ENCODE measurements at places on chromosomes 16 and 17.
A peak's percentile ranks its signal among the peaks of the same experiment; 100 is the strongest.

DNA sequence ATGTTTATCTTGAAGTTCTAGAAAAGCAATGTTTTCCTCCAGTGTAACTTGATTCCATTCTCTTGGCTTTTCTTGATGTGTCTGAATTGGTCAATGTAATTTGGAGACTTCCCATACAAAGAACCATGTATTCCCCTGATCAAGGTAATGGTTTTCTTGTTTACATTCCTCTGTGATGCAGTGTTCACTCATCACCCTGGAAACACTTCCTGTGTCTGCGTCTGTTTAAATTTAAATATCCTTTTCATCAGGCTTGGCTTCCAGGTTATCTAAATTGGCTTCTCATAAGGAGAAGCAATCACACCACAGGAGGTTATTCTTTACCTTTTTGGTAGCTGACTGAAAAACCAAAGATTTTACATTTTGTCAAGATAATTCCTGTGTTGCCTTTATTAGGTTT is 237.3 kb upstream of the WSCD1 start:
- no peak for DNase-seq

- DNase-seq = no peak
Measured at GRCh38 chr16:46899443-46900143, 15.4 kb downstream of the GPT2 start.

- no peak for DNase-seq
Measured at GRCh38 chr16:56608876-56609462, 585 bp downstream of the MT2A start.

DNA sequence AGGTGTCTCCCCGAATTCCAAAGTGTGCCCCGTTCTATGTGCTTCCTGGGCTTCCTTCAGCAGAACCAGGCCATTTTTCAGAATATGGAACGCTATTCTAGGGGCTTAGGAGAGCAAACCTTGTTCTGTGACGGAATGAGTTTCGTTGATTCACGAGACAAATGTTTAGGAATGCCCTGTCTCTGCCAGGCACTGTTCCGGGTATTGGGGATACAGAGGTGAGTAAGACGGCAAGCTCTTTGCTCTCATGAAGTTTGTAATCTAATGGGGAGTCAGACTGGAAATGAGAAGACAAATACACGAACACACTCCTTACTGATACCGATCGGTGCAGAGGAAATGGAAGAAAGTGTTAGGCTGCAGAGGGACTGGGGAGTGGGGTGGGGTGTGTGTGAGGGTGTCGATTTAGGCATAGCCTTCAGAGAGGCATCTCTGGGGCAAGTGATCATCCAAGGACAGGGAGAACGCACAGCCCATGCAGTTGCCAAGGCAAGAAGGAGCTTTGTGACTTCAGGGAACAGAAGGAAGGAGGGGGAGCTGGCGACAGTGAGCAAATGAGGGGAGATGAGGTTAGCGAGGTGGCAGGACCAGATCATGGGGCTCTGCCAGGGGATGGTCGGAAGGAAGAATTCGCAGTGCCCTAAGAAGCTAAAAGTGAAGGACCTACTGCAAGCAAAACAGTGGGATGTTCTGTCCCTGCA is 189.6 kb downstream of the MSI2 start:
- no peak for DNase-seq

DNA sequence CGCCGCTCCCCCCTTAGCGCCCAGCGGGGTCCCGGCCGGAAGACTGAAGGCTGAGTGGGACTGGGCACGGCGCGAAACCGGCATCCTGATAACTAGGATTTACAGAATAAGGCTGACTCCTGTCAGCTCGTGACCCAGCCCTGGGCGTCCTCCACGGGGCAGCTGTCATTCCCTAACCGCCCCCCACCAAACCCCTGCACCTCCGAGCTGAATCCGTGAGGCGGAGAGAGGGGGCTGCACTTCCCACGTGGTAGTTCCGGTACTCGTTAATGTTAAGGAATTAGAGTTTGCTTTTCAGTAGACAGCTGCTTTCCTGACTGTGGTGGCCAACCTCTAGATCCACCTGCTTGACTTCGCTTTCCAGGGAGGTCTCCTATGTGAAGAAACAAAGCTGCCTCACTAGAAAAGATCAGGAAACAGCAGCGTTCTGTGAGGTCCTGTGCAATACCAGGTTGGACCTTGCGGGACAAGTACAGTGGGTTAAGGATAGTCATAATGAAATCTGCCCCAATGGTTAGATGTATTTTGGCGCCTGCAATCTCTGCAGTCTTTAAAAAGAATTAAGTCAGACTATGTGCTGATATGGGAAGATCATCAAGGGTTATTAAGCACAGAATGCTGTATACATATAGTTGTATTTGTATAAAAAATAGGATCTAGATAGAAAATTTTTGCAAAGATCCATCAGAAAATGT is 1.1 kb upstream of the WBP2 start:
- DNase-seq = no peak

- peak; percentile 90 for DNase-seq
Measured at GRCh38 chr16:57590654-57591085, 37.8 kb upstream of the ADGRG1 start.

- no peak for DNase-seq
Measured at GRCh38 chr16:26747760-26748159, 319.0 kb upstream of the C16orf82 start.

- DNase-seq = no peak
Measured at GRCh38 chr17:19448341-19449268, 37.6 kb downstream of the RNF112 start.

DNA sequence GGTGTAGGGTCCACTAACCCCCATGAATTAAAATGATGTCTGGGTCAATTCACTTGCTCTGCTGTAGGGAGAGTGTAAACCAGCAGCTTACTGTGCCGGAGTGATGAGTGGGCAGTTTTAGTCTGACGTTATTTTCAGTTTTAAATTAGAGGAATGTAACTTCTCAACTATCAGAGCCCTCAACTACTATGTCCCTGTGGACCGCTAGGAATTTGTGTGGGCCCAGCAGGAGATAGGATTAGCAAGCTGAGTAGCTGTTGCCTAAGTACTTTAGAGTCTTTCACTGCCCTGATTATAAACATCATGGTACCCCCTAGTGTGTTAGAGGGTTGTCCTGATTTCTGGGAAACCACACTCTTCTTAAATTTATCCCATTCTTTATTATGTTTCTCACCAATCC is 11.4 kb downstream of the MARVELD3 start:
- DNase-seq = no peak

- no peak for DNase-seq
Measured at GRCh38 chr17:67452681-67453554, 75.8 kb downstream of the PITPNC1 start.

DNA sequence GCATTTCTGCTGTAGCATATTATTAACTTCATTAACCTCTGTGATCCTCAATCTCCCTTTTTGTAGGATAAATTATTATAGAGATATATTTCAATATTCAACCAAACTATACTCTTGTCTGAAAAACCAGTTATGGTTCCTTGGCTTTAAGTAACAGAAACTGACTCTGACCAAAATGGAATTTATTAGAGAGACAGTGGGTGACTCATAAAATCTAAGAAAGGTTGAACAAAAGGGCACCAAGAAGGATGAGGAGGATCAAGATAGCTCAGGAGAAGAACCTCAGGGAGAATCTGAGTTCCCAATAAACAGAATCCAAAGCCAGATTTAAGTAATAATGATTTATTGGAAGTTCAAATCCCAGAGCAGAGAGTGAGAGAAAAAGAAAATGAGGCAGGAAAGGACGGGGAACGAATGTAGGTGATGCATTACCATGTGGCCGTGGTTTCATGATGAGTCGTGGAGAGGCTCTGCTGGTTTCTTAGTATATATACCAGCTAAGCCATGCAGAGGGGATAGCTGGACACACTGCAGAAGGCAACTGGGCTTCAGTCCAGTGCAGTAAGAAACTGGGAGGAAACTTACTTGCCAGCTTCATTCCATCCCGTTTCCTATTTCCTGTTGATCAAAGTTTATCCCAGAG is 151.5 kb upstream of the GOT2 start:
- no peak for DNase-seq

GRCh38 chr16:81625544-81626153 is 153.4 kb upstream of the PLCG2 start:
- no peak for DNase-seq

DNA sequence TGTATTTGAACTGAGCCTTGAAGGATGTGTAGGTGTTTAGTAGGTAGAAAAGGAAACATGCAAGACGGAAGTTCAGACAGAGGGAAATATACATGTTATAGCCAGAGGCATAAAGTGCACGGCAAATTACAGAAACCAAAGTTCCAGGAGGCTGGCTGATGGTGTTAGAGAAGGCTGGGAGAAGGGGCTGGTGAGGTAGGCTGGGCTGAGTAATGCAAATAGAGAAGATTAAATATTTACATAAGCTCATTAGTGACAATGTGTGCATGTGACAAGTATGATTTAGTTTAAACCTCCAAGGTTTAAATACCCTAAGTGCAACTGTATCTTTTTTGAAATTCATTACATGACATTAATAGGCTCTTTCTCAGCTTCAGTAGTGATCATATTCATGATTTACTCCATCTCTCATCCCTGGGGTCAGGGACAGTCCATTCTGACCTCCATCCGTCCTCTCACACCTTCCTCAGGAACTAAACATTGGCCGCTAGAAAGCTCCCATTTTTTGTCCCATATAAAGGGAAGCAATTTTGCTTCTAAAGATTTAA is 399.8 kb upstream of the SALL1 start:
- DNase-seq = no peak
